Cardiac septum (tissue), 1 donor: ENCODE measurements at places on chromosomes 6 and 20. TPM values are rescaled to one million over a fixed set of nuclear protein-coding genes. Genes with fewer than 3 reads are reported as not detected.

GRCh38 chr6:125843593-125843992 is 52.8 kb downstream of the NCOA7 start:
- DNase-seq: no peak

Gene RUNX2
- total RNA-seq: 3.1 TPM

- no peak for DNase-seq
These were observed 96.3 kb upstream of the ZBTB24 start for GRCh38 chr6:109579361-109579760.

DNA sequence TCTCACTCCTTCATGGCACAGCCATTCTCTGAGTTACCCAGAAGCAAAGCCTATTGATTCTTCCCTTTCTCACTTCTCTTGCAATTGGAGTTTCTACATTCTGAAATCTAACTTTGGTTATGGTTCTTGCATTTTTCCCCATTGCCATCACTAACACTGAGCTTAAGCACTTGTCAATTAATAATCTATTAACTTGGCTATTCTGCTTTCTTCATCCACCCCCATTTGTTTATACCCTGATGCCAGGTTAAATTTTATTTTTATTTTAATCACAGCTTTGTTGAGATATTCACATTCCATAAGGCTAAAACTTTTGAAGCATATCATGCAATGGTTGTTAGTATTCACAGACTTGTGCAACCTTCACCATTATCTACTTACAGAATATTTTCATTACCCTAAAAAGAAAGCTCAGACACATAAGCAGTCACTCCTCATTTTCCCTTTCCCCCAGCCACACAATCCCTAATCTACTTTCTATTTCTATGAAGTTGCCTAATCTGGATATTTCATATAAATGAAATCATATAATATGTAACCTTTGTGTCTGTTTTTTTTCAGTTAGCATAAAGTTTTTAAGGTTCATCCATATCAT is 222.3 kb downstream of the UBE3D start:
- no peak for DNase-seq

DNA sequence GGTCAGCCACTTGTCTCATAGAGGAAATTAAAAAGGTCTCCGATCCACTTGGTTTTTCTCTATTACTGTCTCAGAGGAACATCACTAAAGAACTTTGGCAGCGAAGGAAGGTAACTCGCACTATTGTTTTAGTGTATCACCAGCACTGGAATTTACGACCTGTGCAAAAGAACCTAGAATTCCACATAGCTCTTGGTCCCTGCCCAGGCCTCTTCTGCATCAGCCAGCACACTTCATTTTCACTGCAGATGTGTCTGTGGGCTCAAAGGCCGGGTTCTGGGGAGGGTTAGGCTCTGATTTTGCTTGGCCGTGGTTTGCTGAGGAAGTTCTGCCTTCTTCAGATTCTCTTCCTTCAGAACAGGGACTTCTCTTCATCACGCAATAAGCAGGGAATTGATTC is 102.8 kb upstream of the TMEM181 start:
- no peak for DNase-seq

Gene MRAP2
- 0.48 TPM for total RNA-seq

Gene MGME1
- 9.5 TPM for total RNA-seq

- no peak for DNase-seq
These were observed 189.4 kb upstream of the RNF217 start for GRCh38 chr6:124772733-124773319.

DNA sequence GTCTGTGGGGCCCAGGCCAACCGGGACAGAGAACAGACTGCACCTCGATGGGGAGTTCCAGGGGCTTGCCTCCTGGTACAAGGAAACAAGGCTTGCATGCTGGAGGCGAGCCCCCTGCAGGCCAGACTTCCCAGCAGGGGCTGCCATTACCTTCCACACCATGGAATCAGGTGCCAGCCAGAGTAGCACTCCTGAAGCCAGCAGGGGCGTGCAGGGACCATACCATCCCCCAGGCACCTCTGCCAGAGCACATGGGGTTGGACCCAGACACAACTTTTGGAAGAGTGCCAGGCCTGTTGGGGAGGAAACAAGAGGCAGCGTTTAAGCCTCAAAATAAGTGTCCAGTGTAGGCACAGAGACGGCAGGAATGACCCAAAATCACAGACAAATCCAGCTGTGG is 6.5 kb downstream of the DDO start:
- no peak for DNase-seq

Gene RSPH4A
- 0.57 TPM for total RNA-seq

- no peak for DNase-seq
These were observed 115.9 kb upstream of the ARMC2 start for GRCh38 chr6:108732091-108732870.

DNA sequence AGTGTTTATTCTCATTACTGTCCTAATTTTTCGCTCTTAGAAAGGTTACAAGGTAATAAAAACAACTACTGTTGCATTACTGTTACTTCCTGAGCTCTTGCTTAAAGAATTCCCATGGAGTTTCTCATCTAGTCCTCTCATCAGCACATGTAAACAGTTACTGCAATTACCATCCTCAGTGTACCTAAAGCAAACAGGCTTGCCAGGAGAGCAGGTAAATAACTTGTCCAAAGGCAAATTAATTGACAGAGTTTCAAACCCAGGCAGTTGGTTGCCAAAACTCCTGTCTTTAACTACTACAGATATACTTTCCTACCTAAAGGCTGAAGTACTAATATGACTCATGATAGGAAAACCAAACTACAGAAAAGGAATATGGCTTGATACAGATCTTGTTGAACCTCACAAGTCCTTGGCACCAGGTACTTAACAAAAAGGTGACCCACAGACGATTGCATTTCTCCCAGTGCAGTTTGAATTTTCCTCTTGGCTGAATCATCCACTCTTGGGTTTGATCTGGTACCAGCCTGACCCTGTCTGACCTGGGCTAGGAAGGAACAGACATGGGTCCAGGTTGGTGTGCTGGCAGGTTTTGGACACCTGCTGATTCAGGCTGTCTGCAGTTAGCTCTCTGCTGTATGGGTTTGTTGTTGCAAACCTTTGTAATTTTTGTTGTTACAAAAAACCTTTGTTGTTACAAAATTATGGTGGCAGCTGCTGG is 153.0 kb downstream of the CFAP61 start:
- no peak for DNase-seq

- no peak for DNase-seq
These were observed 336.9 kb upstream of the RSPO3 start for GRCh38 chr6:126781582-126781981.

DNA sequence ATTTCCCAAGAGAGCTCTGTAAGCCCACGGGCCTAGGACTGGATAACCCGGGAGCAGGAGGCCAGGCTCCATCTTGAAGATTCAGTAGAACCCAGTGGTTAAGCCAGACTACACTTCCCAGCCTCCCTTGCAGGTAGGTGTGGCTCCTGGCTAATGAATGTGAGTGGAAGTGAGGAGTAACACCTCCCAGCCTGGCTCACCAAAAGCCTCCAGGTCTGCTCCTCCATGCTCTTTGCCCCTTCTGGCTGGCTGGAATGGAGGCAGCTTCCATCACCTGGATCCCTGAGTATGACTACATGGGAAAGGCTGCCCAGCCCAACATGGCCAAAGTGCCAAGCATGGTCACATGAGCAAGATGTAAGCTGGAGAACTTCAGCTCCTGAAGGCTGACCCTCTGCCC is 9.7 kb downstream of the LRRN4 start:
- DNase-seq: no peak

Gene HLA-DQB1
- 3.7 TPM for total RNA-seq

DNA sequence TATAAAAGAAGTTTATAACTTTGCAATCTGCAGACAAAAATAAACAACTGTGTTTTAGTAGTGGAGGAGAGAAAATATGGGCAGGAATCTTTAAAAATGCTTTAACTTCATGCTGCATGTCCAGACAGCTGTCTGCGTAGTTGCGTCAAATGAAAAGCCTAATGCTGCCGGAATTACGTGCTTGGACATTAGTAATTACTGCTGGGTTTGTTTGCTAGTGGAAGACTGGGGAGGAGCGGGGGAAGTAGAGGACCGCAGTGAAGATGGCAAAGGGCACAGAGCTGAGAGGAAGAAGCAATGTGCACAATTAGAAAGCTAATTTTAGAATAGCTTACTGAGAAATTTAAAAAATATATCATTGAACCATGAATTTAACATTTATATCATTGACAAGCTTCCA is 2.4 kb downstream of the SNAP25 start:
- DNase-seq: no peak
